Breast epithelium (tissue), 4 donors: ENCODE measurements at places on chromosomes 1 and 21. TPM values are rescaled to one million over a fixed set of nuclear protein-coding genes. Genes with fewer than 3 reads are reported as not detected.

Gene DNASE2B
- not detected for total RNA-seq

- DNase-seq = peak; percentile 90
Observed at GRCh38 chr1:154627257-154628120, 19.5 kb upstream of the ADAR start.

- DNase-seq = peak; percentile 51
Observed at GRCh38 chr21:36320421-36321324, 676 bp downstream of the MORC3 start.

DNA sequence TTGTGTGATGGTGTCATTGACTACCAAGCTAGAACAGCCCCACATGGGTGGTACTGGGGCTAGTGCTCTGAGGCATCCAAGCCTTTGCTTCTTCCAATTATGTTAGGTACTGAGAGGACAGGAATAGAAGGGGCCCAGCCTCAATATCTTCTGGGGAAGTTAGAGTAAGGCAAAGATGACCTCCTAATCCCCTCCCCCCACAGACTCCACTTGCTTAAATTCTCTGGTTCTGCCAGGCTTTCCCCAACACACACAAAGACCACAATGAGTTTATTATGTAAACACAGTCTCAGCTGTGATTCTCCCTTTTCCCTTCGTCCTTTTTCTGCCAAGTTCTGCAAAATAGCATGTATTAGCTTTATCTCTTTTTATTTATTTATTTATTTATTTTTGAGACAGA, 3.1 kb upstream of the TACSTD2 start:
- DNase-seq = no peak

DNA sequence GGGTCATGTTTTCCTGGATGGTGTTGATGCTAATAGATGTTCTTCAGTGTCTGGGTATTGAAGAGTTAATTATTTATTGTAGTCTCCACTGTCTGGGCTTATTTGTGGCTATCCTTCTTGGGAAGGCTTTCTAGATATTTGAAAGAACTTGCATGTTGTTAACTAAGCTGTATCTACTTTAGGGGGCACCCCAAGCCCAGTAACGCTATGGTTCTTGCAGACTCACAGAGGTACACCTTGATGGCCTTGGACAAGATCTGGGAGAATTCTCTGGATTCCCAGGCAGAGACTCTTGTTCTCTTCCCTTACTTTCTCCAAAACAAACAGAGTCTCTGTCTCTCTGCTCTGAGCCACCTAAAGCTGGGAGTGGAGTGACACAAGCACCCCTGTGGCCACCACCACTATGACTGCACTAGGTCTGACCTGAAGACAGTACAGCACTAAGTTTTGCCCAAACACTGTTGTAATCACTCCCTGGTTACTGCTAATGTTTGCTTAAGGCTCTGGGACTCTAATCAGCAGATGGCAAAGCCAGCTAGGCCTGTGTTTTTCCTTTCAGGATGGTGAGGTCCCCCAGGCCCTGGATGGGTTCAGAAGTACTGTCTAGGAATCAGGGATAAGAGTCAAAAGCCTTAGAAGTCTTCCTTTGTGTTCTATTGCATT, 76.5 kb upstream of the C1orf21 start:
- DNase-seq = no peak

- DNase-seq = no peak
Observed at GRCh38 chr1:199815947-199816346, 211.6 kb upstream of the NR5A2 start.

Gene ANXA9
- 3.6 TPM for total RNA-seq

DNA sequence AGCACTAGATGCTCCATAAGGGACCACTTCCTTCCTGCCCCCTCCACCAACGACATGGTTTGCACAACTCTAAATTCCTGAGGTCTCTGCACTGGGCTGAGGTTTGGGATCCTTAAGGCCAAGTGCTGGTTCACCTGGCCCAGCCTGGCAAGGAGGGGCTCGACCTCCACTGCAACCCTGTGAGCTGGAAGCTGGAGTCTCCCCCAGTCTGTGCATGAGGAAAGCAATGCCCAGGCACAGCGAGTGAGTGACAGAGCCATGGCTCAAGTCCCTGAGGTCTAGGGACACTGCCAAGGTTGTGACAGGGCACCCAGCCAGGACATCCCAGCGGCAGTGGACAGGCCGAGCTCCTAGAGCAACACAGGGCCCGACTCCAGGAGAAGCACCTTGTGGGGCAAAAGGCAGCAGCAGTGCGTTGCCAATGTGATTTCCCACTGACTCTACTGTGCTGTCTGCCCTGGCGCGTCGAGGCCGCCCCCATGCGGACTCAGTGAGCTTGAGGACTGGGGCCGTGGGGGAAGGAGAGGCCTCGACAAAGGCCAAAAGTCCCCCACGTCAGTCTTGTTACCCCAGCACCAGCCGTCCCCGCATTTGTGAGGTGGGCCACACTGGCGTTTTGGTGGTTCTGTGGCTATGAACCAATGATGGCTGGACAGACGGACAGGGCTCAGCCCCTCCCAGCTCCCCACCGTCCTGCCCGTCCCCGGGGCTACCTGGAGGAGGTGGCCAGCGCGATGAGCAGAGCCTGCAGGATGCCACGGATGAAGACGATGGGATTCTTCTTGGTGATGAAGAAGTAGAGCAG, 30.0 kb downstream of the PODN start:
- DNase-seq = no peak

DNA sequence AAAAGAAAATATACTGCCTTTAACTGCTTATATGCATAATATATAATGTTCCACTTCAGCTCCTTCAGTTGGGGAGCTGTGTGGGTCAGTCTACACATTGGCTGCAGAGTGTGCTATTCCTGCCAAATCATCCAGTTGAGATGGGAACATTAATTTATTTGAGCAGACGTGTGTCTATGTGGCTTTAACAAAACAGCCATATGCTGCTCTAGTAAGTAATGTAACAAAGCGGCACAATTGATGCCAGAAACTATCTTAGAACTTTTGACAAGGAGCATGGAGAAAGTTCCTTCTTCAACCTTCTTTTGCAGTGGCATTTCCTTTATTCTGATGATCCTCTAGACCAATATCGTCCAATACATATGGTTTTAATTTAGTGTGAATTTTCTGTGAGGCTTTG, 285.9 kb upstream of the C1orf87 start:
- DNase-seq = no peak

GRCh38 chr1:41003127-41003639, 18.3 kb downstream of the SLFNL1 start:
- no peak for DNase-seq

Gene NPL
- total RNA-seq = 20.6 TPM

- DNase-seq = no peak
Observed at GRCh38 chr1:209106237-209106741, 477.2 kb upstream of the CAMK1G start.

Gene FRRS1
- 12.1 TPM for total RNA-seq

GRCh38 chr1:101603726-101604125, 366.9 kb downstream of the S1PR1 start:
- DNase-seq = no peak

Gene S100A7
- total RNA-seq = not detected

DNA sequence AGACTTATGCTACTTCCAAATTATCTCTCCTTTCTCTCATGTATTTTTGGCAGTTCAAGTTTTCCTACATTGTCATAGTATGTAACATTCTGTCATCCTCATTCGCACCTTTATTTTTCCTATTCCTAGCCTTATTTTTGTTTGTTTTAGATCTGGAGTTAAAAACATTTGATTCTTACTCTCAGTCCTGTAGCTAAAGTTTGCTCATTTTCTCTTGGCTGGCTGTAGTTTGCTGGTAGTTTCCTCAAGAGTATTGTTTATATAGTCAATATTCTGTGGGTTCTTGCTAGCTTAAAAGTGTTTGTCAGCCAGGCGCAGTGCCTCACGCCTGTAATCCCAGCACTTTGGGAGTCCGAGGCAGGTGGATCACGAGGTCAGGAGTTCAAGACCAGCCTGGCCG, 29.8 kb upstream of the TRIM33 start:
- no peak for DNase-seq

Gene NPR1
- 46.5 TPM for total RNA-seq

DNA sequence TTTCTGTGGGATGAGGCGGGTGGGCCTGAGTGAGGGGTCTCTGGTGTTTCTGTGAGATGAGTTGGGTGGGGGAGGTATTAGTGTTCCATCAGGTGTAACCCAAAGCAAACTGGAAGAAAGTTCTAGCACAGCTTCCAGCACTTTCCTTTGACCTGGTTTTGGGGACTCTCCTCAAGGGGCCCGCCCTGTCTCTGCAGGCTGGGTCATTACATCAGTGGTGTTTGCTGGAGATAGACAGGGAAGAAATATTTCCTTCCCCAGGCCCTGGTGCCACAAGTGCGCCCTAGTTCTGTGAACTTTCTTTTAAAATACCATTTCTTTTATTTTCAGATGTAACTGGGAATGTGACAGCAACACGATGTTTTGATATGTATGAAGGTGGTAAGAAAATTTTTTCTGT, 16.5 kb upstream of the MX2 start:
- DNase-seq = no peak

DNA sequence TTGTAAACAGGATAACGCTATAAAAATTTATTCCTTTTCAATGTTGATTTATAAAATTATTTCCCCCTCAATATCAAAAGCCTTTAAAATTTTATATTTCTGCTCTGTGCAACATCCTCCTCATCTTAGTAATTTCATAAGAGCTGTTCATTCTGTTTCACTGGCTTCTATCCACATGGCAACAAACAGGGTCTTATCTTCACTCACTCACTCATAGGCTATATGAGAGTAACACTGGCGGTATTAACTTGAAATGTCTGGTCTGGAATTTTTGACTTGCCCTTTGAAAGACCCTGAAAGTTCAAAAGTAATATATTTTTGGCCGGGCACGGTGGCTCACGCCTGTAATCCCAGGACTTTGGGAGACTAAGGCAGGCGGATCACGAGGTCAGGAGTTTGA, 77.4 kb upstream of the KRTAP11-1 start:
- no peak for DNase-seq

Gene RNF223
- not detected for total RNA-seq
